ENCODE measurements at places on chromosomes 3 and 15.

DNA sequence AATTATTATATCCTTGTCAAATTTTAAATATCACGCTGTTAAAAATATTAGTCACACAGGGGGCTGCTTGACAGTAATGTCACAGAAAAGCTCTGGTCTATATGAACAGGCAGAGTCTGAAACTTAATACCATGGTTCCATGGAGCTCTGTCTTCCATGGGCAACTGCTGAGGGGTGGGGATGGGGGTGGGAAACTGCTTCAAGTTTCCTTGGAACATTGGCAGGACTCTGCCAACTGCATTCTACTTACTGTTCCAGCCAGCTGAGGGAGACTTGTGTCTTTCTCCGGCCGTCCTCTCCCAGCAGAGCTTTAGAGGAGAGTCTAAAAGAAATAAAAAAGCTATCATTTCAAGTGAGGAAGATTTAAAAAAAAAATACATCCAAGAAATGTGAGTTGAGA lies 348.7 kb downstream of the ZIC1 start:
- peak; percentile 81 for DNase-seq

DNA sequence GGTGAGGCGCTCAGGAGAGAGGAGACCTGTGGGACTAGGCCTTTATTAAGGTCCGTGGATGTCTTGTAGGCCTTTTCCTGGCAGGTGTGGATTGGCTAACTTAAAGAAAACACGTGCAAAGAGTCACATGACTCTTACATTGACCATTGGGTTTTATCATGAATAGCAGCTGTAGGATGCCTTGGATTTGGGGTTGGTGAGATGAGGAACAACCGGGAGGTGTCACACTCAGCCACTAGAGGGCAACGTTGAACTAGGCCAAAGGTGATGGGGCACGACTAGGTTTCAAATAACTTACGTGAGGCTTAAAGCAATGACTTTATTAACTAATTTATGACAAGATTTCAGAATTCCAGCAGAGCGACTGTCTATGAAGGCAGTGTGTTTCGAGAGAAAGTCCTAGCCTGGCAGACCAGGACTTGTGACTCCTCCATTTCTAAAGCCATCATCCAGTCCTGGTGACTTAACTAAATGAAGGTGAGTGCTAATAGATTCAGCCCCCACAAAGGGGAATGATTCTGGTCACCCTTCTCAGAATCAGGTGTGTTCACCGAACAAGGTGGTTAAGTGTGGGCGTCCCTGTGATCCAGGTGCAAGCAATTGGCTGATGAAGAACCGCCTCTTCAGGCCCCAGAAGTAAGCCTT lies 345.6 kb downstream of the MCTP2 start:
- no peak for DNase-seq

GRCh38 chr3:50150863-50151686 lies 4.0 kb upstream of the SEMA3F start:
- peak; percentile 83 for DNase-seq

DNA sequence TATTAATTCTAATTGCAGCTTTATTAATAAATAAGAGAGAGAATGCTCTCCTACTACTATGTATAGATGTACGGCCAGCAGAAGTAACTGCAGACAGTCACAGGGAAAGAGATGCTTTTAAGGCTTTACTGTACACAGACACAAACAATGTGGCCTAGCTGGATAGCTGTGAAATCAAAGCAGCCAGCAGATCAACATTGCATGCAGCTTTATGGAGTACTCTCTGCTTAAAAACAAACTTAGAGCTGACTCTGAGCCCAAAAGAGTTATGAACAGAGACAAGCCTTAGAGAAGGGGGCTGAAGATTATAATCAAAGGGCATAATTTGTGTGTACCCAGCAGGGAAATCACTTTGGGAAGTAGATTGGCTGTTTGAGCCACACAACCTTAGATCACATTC lies 47.2 kb downstream of the CADM2 start:
- peak; percentile 12 for DNase-seq

GRCh38 chr15:59274126-59274970 lies 67.7 kb downstream of the LDHAL6B start:
- DNase-seq, result no peak

DNA sequence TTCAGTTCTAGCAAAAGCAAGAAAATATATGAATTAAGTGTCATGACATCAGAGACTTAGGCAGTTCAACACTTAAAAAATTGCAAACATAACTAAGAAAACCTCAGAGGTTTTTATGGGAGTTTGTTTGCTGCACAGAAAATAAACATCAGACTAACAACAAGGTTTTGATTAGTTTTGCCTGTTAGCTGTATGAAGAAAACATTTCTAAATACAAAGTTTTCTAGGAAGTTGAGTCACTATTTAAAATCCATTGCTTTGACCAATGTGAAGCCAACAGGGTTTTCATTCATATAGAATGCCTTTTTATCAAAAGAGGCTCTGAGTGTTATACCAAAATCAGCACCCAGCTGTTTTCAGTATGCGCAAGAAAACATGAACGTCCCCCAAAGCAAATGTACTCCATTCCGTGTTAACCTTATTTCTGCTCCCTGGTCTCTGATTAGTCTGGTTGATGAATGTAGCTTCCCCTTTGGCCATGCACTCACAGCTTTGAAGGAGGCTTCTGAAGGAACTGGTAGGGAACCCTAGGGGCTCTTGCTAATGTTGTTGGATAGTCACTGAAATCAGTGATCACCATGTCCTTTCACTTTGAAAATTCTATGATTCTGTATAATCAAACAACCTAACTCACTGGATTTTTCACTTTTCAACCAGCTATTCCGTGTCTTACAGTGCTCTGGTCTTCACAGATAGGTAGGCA lies 89.6 kb upstream of the TSEN2 start:
- DNase-seq, result no peak

GRCh38 chr3:169666076-169666375 lies 2.5 kb upstream of the MECOM start:
- DNase-seq, result no peak

- no peak for DNase-seq
Measured at GRCh38 chr3:23199649-23200048, 3.5 kb upstream of the UBE2E2 start.

- no peak for DNase-seq
Measured at GRCh38 chr15:85305050-85305449, 75.4 kb upstream of the AKAP13 start.

- no peak for DNase-seq
Measured at GRCh38 chr3:138936741-138937689, 9.9 kb downstream of the FOXL2 start.

GRCh38 chr3:78201091-78201490 lies 1161.2 kb downstream of the ROBO2 start:
- peak; percentile 4 for DNase-seq

GRCh38 chr15:94269954-94270353 lies 38.6 kb downstream of the MCTP2 start:
- no peak for DNase-seq

DNA sequence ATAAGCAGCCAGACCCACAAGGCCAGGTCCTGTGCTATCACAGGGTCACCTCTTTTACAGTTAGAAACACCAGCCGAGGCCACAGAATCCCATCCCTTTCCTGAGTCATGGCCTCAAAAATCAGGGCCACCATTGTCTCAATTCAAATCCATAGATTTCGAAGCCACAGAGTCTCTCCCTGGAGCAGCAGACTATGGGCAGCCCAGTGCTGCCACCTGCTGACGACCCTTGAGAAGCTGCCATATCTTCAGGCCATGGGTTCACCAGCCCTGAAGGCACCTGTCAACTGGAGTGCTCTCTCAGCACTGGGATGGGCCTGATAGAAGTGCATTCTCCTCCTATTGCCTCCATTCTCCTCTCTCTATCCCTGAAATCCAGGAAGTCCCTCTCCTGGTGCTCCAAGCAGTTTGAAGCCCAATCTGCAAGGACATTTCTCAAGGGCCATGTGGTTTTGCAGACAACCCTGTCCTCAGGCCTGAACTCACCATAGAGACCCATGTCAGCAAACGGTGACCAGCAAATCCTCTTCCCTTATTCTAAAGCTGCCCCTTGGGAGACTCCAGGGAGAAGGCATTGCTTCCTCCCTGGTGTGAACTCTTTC lies 39.6 kb downstream of the TGM4 start:
- DNase-seq, result peak; percentile 54

DNA sequence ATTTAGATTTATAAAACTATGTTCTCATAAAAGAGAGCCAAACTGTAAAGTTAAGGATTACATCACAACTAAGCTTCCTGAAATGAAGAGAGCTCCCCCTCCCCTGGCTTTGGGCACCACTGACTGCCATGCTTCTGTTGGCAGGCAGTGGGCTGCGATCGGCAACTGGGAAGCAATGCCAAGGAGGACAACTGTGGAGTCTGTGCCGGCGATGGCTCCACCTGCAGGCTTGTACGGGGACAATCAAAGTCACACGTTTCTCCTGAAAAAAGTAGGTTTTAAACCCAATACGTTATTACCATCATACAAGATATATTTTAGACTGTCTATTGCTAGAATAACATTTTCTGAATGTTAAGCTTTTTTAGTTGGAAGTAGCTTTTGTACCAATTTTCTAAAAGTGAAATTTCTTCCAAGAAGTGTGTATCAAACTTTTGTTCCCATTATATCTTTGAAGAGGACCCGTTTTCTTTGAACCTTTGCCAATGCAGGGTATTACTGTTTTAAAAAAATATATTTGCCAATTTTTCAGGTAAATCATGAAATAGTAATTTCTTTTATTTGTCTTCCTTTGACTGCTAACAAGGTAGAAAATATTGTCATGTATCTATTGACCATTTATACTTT lies 184.1 kb downstream of the ADAMTSL3 start:
- DNase-seq, result no peak

DNA sequence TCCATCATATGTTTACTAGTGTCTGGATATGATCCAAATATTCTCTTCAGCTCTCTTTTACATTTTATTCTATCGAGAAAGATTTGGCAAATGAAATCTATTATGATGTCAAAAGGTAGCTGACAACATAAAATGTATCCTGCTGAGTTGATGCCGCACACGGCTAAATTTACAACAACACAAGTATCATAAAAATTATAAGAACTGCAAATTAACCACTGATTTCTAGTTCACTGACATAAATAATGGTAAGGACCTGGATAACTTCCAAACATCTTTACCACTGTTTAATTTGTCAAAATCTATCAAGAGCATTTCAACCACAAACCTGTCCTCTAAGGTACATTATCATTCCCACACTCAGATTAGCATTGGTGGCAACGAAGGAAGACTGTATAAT lies 244.5 kb downstream of the FOXP1 start:
- no peak for DNase-seq

- no peak for DNase-seq
Measured at GRCh38 chr3:11076711-11077110, 77.6 kb upstream of the HRH1 start.

DNA sequence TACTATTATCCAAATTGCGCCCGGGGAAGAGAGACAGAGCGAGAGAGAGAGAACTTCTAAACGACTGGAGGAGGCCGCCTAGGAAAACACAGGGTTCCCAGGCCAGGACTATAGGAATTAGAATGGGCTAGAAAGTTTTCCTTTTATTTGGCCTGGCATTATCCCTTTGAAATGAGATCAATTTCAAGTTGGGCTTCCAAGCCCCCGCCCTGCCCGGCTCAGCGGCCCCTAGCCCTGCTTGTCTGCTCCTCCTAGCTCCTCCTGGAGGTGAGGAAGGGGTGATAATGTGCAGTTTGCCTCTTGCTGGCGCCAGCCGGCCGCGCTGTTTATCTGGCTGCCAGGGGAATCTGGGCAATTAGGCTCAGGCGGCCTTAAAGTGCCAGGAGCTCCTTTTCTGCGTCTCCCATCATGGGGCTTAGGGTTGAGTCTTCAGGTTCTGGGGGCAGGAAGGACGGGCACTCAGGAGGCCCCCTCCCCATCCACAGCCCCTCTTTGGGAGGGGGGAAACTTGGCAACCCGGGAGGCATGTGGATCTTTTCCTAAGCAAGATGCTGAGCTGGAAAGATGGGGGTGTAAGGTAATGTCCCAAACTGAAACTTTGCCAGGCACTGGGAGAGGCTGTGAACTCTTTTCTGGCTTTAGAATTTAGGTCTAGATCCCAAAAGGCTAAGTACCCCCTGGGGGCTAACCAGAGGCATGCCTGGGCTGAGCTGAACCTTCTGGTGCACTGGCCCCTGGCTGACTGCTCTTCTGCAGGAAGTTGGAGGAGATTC lies 5.5 kb downstream of the SMAD6 start:
- peak; percentile 88 for DNase-seq

DNA sequence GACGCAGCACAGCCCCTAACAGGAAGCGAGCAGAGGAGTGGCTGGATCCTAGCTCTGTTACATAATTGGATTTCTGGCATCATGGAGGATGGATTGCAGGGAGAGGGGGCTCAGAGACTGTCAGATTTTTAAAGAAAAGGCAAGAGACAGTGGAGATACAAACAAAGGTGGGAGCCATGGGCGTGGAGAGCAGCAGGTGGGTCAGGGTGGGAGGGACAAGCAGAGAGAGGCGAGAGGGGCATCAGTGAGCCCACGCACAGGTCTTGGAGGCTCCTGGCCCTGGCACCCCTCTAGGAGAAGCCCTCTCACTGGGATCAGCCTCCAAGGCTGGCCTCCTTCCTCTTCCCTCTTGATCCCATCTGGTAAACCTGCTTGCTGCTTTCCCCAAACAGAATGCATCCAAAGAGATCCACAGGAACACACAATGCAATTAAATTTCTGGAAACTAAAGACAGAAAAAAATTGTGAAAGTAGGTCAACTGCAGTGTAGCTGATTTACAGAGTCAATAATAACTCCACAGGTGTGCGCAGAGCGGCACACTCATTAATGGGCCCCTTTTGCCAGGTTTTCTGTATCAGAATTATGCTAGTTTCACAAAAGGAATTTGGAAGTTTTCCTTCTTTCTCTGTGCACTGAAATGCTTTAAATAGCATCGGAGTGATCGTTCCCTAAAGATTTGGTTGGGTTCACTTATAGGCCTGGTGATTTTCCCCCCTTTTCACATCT lies 66.1 kb downstream of the LSM3 start:
- peak; percentile 70 for DNase-seq

GRCh38 chr3:30673425-30674341 lies 67.3 kb downstream of the TGFBR2 start:
- DNase-seq, result no peak

DNA sequence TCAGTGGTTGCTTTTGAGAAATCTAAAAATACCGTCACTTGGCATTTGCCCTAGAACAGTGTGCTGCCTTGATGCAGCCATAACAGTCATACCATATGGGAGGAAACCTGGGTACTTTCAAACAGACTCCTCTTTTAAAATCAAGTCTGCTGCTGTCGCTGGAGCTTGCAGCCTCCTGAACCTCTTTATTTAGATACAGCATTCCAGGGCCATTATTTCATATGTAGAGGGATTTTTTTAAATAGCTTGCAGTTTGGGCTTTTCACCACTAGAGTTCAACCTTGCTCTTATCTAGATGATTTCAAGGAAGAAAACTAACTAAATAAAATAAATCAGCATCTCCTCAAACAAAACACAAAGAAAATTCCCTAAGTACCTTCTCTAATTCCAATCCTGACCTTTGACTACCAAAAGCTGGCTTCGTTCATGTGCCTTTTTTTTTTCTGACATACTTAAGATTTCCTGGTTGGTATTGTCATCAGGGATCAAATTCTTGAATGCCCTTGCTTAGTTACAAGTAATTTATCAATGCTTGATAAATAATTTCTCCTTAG lies 111.6 kb downstream of the KBTBD8 start:
- DNase-seq, result peak; percentile 61

Data from muscle of leg (tissue), 16 donors.